ENCODE measurements at places on chromosomes 1 and 21.

- no peak for DNase-seq
Observed at GRCh38 chr1:96524100-96524499, 197.5 kb upstream of the PTBP2 start.

DNA sequence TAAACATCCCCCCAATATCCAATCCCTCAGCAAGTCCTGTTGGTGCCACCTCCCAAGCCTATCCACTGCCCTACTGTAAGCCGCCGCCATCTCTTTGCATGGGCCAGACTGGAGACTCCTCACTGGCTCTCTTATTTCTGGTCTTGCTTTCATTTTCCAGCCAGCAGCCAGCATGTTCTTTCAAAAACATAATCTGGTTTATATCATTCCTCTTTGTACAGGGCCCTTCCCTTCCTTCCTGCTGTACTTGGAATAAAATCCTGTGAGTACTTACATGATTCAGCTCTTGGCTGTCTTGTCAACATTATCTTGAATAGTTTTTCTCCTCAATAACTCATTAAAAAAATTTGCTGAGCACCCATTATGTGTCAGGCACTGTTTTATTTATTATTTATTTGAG, 28.2 kb downstream of the TLR5 start:
- no peak for DNase-seq

DNA sequence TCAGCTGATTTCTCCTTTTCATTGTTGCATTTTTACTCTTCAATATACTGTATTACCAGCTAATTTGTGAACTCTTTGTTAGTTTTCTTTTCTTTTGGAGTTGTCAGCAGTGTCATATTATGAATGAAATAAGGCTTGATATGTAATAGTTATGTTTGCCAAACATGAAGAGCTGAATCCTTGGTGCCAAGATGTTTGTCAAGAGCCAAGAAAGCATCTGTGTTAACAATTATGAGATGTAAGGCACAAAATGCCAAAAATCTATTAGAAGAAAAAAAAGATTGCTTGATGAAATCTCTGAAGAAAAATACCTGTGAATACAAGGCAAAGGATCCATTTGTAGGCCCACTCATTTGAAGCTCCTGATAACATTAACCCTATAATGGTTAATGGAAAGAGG, 48.4 kb upstream of the RNPC3 start:
- DNase-seq, result no peak

DNA sequence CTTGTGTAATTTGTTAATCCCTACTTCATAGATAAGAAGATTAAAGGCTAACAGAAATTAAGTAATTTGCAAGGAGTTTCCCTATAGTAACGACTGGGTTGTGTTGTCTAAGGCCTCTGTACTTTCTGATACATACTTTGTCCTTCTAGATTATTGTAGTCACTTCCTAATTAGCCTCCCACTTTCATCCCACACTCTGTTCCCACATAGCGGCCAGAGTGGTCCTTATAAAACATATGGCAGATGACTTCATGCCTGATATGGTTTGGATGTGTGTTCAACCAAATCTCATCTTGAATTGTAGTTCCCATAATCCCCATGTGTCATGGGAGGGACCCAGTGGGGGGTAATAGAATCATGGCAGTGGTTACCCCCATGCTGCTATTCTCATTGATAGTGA, 120.5 kb upstream of the DAB1 start:
- no peak for DNase-seq

- DNase-seq, result no peak
Observed at GRCh38 chr1:163730411-163730821, 408.7 kb downstream of the NUF2 start.

DNA sequence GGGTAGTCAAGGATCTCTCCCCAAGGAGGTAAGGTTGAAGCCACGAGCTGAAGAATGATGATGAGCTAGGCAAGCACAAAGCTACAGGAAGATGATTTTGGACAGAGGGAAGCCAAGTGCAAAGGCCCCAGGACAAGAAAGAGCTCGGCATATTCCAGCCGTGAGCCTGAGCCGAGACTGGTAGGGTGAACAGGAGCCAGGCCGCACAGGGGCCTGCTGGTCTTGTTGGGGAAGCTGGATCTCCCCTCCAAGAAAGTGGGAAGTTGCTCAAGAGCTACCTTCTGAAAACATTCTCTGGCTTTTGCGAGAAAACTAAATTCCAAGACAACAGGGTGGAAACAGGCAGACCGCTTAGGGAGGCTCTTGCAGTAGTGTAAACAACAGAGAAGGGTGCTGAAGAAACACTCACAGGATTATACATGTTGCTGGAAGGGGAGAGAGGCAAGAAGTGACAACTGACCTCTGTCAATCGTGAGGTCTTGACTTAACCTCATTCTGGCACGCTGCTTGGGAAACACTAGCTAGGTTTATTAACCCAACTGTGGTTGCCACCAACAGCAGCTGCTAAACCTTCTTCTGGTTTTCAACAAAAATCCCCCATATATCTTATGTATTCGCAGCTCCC, 625.2 kb downstream of the SMYD3 start:
- DNase-seq, result no peak

DNA sequence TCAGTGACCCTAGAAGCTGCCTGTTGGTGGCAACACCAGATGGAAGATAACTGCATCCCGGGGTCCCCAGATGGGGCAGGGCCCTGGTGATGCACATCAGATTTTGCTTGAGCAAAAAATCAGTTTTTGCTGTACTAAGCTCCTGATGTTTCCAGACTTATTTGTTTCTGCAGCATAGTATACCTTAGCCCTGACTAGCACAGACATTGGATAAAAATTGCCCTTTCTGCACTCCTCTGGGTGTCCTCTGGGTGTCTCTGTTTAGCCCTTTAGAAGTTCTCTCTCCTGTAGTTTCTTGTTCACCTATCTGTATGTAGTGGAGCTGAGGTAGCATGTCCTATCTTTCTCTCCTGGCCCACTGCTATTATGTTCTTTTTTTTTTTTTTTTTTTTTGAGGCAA, 30.3 kb upstream of the PLA2G2C start:
- no peak for DNase-seq

- DNase-seq, result no peak
Observed at GRCh38 chr1:8303141-8303540, 14.8 kb upstream of the SLC45A1 start.

DNA sequence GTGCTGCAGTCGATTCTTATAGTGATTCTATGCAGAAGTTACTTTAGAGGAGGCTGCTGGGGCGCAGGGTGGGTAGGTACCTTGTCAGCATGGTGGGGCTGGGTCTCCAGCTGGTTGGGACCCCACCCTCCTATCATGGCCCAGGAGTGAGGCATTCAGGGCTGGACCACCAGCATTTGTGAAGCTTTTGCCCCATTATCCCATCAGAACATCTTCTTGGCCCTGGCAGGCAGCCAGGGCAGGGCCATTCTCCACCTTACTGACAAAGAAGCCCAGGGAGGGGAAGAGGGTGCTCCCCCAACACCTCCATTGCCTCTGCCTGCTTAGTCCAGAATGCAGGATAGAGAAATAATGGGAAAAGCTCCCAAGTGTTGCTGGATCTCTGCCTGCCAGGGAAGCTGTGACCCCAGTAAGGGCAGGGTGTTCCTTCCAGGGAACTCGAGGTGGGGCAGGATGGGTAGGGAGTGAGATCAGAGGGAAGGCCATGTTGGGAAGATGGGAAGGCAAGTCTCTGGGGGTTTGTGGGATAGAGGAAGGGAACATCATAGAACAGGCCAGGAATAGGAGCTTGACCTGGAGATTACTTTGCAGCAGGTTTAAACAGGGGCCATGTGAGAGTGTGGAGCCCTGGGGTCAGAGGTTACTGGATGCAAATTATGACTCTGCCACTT, 16.2 kb upstream of the SLC2A1 start:
- no peak for DNase-seq

DNA sequence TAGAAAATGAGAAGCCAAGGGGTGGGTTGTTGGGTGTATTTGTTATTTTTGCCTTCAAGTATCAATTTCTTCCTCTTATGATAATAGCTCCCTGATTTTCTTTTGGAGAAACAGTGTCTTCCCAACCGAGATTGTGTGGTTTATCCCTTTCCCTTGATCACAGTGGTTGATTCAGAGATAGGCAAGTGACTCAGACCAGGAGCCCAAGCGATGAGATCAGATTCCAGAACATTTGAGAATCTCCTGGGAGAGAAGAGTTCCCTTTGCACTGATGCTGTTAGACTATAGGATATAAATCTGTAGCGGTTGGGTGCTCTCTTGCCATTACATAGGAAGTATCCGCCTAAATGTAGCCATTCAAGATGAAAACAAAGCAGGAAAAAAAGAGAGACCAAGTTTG, 90.1 kb upstream of the WDR26 start:
- no peak for DNase-seq

DNA sequence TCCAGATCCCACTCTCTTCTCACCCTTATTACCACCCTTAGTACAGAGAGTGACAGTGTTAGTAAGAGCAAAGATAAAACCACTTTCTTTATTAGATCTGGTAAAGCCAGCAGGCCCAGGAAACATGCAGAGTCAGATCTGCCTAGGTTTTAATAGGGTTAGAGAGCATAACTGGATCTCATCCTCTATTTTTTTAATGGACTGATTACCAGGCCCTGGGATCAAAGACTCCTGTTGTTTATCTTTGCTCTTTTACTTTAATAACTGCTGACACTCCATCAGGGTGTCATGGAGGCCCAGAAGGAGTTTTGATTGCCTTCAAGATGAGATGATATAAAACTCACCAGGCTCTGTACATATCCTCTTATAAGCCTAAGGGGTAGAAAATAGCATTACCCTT, 45.3 kb upstream of the RGS5 start:
- no peak for DNase-seq

Measured in LNCaP clone FGC (cell line).